ENCODE measurements at places on chromosomes 5 and 9. TPM values are rescaled to one million over a fixed set of nuclear protein-coding genes. Genes with fewer than 3 reads are reported as not detected.

The CTSV gene
- total RNA-seq = 0.19 TPM

The GARIN3 gene
- not detected for total RNA-seq

The TMEM232 gene
- 0.41 TPM for total RNA-seq

The BTNL9 gene
- total RNA-seq = 0.15 TPM

The MUSK gene
- not detected for total RNA-seq

The ZNF658 gene
- 2.1 TPM for total RNA-seq

The PTPN3 gene
- total RNA-seq = 3.6 TPM

The SPINK1 gene
- not detected for total RNA-seq

The ACTBL2 gene
- total RNA-seq = 2.8 TPM

The RAPGEF1 gene
- 87.3 TPM for total RNA-seq

The IL7R gene
- total RNA-seq = 0.82 TPM

The HAND1 gene
- not detected for total RNA-seq

The REEP2 gene
- 13.5 TPM for total RNA-seq

The SHISAL2B gene
- total RNA-seq = not detected

The UBLCP1 gene
- total RNA-seq = 28.5 TPM

The QRFP gene
- not detected for total RNA-seq

The RNF14 gene
- total RNA-seq = 49.8 TPM

The DNAJA1 gene
- total RNA-seq = 203 TPM

The SMC5 gene
- total RNA-seq = 11.9 TPM

The ADRA1B gene
- total RNA-seq = 0.39 TPM

The SLC6A3 gene
- not detected for total RNA-seq

The LURAP1L gene
- total RNA-seq = 10.8 TPM

The GFI1B gene
- not detected for total RNA-seq
